ENCODE measurements at places on chromosomes 4 and X. TPM values are rescaled to one million over a fixed set of nuclear protein-coding genes. Genes with fewer than 3 reads are reported as not detected.

TLR1 gene
- total RNA-seq, result 39.6 TPM

EDNRA gene
- not detected for total RNA-seq

NR0B1 gene
- not detected for total RNA-seq

CD38 gene
- total RNA-seq, result 5.8 TPM

CHIC2 gene
- 21.6 TPM for total RNA-seq

ADH4 gene
- total RNA-seq, result not detected

NAT8L gene
- 0.24 TPM for total RNA-seq

TEX13C gene
- total RNA-seq, result not detected
